ENCODE measurements at places on chromosomes 2 and 18.
A peak's percentile ranks its signal among the peaks of the same experiment; 100 is the strongest.

- no peak for DNase-seq
These were observed 1.3 kb upstream of the ALPI start for GRCh38 chr2:232454630-232455029.

DNA sequence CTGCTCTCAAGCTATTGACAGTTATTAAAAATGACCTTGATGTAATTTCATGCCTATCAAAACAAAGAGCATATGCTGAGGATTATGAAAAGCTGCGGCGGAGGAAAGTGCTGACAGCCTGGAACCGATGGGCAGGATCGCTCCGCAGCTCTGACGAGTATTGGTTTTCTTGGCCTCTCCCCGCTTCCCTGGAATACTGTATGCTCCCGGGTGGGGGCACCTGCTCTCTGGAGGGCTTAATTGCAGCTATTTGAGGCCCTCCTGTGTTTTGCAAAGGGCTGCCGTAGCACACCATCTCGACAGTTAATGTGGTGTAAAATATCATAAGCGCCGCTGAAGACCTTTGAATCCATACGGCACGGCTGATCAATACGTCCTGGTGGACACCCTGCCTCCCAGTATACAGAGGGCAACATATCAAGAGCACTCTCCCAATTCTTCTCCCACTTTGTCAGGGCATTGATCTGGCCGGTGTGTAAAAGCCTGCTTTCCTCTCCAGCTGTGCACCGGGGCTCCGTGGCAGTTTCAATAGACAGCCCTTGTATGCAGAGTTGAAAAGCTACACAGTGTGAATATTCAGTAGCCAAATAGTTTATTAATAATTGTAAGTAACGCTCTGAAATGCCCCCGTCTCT lies 662.4 kb downstream of the GALR1 start:
- DNase-seq: no peak

DNA sequence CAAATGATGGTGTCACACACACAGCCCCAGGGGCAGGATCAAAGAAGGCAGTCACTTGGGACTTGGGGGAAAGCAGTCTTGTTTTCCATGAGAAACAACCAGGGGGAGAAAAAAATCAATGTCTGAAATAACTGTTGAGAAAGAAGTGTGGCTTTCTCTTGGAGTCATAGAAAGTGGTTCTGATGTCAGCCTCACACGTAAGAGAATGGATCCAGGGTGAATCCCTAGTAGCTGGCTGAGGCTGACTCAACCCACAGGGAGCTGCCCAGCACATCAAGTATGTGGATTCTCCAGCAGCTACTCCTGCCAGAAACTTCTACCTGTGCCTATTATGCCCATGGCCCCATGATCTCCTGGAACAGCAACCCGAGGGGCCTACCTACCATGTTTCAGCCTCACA lies 33.6 kb upstream of the ZBTB7C start:
- DNase-seq: no peak

DNA sequence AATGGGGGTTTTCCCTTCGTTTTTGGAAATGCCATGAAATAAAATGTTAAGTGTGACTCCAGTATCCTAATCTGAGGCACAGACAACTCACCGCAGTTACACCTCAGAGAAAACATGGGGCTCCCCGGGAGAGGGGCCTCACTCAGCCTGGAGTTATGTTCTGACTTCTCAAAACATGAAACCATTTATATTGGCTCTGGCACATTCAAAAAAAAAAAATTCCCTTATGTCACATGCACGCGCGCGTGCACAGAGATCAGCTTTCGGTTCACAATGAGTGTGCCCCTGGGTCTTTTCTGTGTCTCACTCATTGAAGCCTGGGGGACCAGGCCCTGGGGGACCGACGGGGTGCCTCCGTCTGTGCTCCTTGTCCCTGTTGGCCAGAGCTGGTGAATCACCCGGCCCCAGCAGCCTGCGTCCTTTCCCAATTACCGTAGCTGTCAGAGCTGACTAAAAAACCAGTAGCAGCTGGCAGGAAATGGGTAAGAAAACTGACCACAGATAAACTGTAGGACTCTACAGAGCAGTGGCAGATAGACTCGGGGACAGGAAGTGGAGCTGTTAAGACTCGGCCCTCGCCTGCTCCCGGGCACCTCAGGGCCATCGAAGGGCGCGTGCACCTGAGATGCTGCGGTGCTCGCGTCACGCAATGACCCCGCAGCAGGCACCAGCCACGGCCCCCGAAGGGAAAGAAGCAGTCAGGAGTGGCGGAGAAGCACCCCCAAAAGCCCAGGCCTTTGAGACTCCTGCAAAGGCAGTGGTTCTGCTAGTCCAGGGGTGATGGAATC lies 138.3 kb upstream of the ID2 start:
- peak; percentile 98 for DNase-seq

DNA sequence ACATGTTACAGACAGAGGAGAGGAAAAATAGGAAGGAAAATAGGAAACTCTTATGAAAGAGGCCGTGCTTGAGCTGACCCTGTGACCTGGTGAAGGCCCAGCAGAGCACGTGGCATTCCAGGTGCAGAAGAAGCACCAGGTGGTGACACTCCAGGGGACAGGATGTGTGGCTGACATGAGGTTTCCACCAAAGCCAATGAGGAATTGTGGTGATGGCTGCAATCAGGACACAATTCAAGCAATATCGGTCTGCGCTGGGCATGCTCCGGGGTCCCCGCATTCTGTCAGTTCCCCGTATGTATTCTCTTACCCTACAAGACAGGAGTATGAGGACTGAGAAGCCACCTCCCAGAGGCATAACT lies 504.2 kb downstream of the EIPR1 start:
- DNase-seq: no peak

GRCh38 chr2:241315879-241316631 lies at the start of gene SEPTIN2:
TSS of gene SEPTIN2 (plus strand) at chr2:241315925. CDS start at chr2:241324233, 8,308 bp downstream.
- peak; percentile 65 for DNase-seq

- DNase-seq: no peak
These were observed 822.6 kb downstream of the TRIB2 start for GRCh38 chr2:13539296-13539695.

GRCh38 chr2:38153476-38154135 lies 77.7 kb upstream of the CYP1B1 start:
- DNase-seq: no peak

- no peak for DNase-seq
These were observed 313.4 kb upstream of the ID2 start for GRCh38 chr2:8368463-8368862.

- DNase-seq: no peak
These were observed 192.0 kb upstream of the ZEB2 start for GRCh38 chr2:144711630-144712549.

DNA sequence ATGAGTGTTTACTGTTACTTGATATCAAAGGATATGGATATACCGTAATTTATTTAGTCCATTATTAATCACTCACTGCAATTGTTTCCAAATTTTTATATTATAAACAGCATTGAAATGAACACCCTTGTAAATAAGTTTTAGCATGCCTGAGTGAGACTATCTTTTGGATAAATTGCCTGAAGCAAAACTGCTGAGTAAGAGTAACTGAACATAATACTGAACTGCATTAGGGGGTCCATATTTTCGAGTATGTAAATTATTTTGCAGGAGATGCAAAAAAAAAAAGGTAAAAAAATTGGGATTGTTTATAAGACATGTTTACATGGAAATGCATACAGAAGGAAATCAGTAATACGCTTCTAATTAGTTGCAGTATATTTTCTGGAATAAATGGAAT lies 215.6 kb upstream of the SMAD7 start:
- no peak for DNase-seq

- DNase-seq: no peak
These were observed 265.1 kb downstream of the GLI2 start for GRCh38 chr2:121000804-121001203.

GRCh38 chr2:209322905-209323512 lies 100.8 kb upstream of the MAP2 start:
- no peak for DNase-seq

DNA sequence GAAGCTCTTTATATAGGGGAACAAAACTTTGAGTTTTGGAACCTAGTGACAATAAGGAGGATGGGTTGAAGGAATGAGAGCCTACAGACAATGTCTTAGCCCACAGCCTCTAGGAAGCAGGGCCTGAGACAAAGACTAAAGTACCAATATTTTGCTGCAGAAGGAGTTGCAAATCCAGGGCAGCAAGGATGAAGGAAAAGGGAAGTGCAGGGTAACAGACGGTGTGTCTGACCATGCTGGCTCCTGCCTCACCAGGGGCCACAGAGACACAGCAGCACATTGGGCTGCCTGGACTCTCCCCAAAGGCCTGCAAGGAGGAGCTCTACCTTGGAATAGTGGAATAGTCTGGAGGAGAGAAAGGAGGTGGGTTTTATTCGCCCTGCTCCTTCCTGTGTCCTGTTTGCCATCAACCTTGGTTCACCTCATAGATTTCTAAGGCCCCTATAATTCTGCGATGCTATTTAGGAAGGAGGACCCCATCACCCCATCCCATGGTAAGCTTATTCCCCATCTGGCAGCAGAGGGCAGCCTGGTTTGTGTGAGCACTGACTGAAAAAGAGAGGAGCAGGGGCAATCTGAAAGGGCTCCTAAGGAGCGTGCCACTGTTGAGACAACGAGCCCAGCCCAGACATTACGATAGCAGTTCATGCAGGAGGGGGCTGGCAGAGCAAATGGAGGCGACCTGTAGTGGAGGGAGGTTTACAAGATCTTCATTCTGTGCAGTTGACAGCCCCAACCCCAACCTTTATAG lies 143.4 kb downstream of the MGAT5 start:
- peak; percentile 33 for DNase-seq

DNA sequence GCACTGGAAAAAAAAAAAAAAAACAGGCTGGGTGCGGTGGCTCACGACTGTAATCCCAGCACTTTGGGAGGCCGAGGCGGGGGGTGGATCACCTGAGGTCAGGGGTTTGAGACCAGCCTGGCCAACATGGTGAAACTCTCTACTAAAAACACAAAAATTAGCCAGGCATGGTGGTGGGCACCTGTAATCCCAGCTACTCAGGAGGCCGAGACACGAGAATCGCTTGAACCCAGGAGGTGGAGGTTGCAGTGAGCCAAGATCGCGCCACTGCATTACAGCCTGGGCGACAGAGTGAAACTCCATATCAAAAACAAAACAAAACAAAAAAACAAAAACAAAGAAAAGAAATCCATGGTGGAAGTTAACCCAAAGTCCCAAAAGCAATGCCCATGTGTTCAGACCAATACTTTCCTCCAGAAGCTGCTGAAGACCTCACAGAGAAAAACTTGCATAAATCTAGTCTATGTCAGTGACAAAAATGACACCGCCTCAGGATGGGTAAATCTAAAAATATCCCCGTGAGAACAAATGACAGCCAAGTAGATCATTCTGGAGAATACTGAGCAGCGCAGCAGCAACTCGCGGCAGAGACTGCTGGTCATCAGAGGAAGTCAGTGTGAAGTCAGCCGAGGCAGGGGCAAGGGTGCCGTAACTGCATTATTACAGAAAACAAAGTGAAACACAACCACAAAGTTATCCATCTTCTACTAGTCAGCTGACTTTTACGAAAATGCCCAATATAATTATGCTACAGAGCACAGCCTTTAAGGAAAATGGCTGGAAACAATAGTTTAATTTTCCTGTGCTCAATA lies 41.0 kb downstream of the LPIN2 start:
- peak; percentile 62 for DNase-seq

GRCh38 chr2:240339411-240340360 lies 95.8 kb upstream of the GPC1 start:
- DNase-seq: no peak

GRCh38 chr2:143608063-143608423 lies 478.8 kb downstream of the ARHGAP15 start:
- no peak for DNase-seq

DNA sequence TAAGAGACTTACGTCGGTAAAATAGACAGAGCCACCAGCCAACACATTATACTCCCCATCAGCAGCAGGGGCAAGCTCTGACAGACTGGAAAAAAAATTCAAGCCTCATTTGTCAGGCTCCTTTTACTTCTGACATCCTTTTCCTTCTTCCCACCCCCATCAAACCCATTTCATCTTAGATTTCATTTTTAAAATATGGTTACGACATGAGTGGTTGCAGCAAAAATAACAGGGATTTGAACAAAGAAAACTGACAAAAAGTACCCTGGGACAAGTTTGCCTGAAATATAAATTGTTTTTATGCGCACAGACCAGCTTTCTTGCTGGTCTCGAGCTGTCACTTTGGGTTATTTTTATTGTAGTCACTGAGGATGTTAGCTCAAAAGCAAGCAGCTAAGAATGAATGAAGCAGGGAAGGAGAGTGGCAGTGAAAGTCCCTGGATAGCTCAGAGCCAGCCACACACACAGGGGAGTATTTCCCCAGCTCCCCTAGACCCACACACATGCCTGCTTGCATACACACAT lies 30.7 kb upstream of the LINC00305 start:
- DNase-seq: no peak

GRCh38 chr18:58175786-58176176 lies 131.8 kb downstream of the NEDD4L start:
- no peak for DNase-seq

DNA sequence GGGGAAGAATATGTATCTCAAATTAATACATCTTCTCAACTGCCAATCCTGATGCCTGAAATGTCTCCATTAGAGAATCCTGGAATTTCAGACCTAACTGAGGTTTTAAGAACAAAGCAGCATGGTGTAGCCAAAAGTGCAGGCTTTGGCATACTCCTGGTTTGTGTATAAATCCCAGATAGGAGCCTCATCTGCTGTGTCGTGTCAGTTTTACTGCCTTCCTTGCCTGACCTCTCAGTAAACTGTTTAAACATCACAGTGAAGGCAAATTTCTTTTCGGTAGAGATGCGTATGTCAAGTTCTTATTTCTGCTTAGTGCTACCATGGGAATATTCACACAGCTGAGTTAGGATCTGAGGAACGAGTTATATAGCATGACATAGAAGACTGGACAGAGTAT lies 7.3 kb downstream of the SCG2 start:
- DNase-seq: no peak

DNA sequence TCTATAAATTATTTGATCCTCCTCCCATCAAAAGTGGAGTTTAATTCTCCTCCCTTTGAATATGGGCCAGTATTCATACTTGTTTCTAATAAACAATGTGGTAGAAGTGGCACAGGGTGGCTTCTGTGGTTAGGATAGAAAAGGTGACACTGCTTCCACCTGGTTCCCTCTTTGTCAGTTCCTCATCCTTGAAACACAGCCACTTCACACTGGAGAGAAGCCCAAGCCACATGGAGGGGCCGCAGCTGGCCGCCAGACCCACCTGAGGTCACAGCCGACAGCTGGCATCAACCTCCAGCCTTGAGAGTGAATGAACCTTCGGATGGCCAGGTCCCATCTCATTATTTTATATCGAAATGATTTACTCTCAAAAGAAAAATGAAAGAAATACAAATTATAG lies 27.5 kb upstream of the SLC66A3 start:
- DNase-seq: no peak

- DNase-seq: no peak
These were observed 101.9 kb downstream of the MBD5 start for GRCh38 chr2:148122788-148123187.

- DNase-seq: no peak
These were observed 60.4 kb upstream of the SLC8A1 start for GRCh38 chr2:40512256-40512655.

GRCh38 chr2:201734111-201734510 lies 35.7 kb upstream of the MPP4 start:
- no peak for DNase-seq

DNA sequence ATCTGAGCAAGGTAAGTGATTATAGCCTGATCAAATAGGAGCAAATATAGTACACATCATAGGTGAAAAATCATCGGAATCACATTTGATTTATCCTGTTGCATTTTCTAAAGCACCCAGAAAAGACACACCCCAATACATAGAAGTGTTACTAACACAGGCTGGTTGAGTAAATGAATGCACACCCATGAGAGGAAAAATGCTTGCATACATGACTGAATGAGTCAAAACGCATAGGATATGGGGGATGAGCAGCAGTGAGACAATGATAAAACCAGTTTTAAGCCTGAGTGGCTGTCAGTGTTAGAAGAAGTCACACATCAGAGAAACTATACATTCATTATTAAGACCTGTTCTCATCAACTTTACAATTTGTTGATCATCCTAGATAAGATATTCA lies 449.6 kb upstream of the CDH20 start:
- no peak for DNase-seq

Data from AML-193 (cell line).